ENCODE measurements at places on chromosomes 16 and 17. TPM values are rescaled to one million over a fixed set of nuclear protein-coding genes. Genes with fewer than 3 reads are reported as not detected.

GRCh38 chr17:42683407-42684034 lies 1.2 kb downstream of the CNTNAP1 start:
- peak; percentile 86 for DNase-seq

DNA sequence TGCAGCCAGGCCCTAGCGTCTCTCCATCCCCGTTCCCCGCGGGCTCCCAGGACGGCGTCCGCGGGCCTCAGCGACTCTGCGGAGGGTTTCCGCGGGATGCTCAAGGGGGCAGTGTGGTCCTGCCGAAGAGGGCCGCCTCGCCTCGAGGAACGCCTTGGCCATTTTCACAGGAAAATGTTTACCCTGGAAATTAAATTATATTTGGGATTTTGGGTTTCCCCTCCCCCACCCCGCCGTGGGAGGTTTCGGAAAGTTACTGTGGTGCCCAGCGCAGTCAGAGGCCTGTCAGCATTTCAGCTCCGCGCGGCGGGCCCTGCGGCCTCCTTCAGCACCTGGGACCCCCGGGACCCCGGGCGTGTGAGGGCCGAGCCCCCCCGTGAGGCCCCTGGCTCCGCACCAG lies 94.5 kb downstream of the PCTP start:
- peak; percentile 54 for DNase-seq

GRCh38 chr17:859061-859823 lies 77.1 kb downstream of the MRM3 start:
- peak; percentile 67 for DNase-seq

GRCh38 chr17:3043737-3044365 lies 19.6 kb downstream of the OR1D5 start:
- no peak for DNase-seq

- no peak for DNase-seq
These were observed 16.3 kb downstream of the NACA2 start for GRCh38 chr17:61574542-61575351.

GRCh38 chr17:7475764-7476422 lies 3.5 kb downstream of the ZBTB4 start:
- DNase-seq: peak; percentile 70

- no peak for DNase-seq
These were observed 8.3 kb upstream of the CDH3 start for GRCh38 chr16:68636818-68637217.

- DNase-seq: no peak
These were observed 201.2 kb upstream of the NOG start for GRCh38 chr17:56392321-56392720.

GRCh38 chr17:16980813-16981731 lies 9.2 kb upstream of the TNFRSF13B start:
- no peak for DNase-seq

DNA sequence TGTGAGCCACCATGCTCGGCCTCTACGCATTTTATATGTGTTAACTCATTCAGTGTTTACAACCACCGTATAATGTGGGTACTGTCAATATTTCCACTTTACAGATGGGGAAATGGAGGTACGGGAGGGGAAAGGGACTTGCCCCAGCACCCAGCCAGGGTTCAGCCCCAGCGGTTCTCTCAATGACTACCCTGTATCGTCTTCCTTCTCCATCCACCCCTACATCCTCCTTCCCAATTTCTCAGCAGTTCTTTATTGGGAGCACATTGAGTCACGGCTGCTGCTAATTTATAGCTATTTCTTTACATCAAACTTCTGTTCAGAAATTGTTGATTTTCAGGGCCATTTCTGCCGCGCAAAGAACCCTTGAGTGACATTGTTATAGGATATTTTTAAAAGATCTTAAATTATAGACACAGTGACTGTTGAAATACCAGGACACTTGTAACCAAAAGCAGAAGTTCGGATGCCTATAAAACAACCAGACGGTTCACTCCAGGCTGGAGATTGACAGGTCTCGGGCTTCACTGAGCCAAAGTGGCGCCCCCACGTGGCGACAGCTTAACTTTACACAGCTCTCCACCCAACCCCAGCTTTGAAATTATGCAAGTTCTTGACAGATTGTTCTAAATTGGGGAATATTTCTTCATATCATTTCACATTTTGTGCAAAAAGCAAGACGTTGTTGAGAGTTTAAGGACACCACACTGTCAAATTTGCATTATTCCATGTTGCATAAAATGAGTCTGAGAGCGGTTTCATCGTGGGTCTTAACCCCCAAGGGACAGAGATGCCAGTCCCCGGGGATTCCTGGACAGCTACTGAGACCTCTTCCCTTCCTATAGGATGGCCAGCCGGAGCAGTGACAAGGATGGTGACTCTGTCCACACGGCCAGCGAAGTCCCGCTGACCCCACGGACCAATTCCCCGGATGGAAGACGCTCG lies 11.8 kb downstream of the SYT17 start:
- peak; percentile 70 for DNase-seq

- no peak for DNase-seq
These were observed 443.2 kb downstream of the XYLT1 start for GRCh38 chr16:17027488-17028129.

- no peak for DNase-seq
These were observed 14.6 kb upstream of the CLEC10A start for GRCh38 chr17:7094652-7095019.

DNA sequence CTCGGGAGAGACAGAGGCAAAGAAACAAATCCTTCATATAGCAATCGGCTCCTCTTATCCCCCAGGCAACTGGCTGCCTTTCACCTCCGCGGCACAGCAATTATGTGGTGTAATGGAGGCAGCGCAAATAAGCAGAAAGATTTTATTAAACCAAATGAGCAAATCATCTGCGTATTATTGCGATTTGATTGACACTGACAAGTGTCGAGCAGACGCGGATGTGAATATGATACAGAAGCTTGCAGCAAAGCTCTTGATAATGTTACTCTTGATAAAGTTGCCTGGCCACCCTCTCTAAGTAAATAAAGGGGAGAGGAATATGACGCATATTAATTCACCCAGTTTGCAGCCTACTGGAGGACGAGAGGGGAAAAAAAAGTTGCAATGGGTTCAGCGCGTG lies 26.5 kb upstream of the AKTIP start:
- no peak for DNase-seq

DNA sequence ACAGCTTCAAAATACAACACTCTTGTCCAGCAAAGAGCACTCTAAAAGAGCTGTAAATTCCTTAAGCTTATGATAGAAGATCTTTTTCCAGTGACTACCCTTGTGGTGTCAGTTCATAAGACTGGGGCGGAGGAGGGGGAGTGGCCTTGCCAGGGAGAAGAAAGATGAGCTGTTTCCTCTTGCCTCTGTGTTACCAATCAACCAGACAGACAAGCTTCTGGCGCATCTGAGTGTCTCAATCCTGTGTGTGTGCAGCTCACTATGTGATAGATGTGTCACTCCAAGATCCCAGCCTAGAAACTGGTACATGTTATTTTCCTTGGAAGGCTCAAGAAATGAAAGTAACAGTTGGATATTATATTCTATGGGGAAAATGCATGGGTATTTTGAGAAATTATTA lies 167.4 kb upstream of the CACNG3 start:
- no peak for DNase-seq

DNA sequence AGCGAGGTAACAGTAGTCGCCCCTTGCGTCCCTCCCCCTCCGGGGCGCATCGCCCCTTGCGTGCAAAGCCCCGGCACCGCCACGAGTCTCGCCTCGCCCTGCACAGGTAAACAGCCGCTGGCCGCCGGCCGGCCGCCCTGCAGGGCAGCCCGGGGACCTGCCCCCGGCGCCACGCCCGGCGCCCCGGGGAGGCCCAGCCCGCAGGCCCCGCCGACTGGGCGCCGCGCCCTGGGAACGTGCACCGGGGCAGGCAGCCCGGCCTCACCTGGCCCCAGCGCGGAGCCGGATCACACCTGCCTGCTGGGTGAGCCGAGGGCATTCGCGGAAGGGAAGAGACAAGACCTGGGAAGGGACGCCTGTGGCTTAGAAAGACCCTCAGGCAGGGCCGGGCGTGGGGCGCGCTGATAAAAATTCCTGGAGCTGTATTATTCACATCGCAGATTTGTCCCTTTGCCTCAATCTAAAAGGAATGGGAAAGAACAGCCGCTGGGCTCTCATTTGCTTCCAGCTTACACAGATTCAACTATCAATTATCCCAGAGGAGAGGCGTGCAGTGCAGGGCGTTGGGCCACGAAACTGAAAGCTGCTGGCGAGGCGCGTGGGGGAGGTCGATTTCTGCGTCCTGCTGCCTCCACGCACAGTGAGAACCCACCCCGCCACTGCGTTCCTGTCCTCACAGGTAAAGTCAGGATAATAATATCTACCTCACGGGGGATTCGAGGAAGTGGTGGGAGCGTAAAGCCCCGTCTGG lies 451.9 kb downstream of the SLC39A11 start:
- no peak for DNase-seq

GRCh38 chr16:9527976-9528375 lies 436.5 kb downstream of the HAPSTR1 start:
- no peak for DNase-seq

- DNase-seq: no peak
These were observed 159.9 kb downstream of the LGALS9B start for GRCh38 chr17:20307326-20307910.

DNA sequence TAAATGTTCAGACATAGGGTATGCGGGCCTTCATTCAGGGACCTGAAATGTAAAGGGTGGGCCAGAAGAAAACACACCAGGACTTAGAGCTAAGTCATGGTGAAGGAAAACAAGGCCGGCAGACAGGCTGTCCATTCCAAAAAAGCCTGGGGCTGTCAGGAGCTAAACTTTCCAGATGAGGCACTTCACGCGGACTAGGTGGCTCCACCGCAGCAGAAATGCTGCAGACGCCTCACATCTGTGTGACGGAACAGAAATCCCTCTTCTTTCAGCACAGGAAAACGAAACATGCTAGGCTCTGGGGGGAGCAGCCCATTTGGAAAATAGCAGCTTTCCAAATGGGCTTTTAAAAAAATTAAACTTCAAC lies 88.7 kb downstream of the HS3ST3A1 start:
- DNase-seq: no peak

DNA sequence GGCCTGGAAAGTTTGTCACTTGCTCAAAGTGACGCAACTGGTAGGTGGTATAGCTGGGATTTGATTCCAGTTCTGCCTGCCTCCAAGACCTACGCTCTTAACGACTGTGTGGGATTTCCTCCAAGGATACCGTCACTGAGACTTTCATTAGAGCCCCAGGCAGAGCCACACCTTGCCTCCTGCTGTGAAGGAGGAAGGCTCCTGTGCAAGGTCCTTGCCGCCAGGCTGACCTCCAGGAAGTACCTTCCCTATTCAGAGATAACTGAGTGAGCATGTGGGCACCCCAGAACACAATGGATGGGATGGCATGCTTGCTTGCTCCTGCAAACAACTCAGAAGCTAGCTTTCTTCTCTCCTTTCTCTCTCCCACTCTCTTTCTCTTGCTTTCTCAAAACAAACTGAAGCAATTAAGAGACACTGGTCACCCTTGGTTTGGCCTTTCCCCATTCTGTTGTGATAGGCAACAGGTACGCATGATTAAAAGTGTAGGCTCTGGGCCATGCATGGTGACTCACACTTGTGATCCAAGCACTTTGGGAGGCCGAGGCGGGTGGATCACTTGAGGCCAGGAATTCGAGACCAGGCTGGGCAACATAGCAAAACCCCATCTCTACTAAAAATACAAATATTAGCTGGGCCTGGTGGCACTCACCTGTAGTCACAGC lies 30.7 kb downstream of the CACNG3 start:
- DNase-seq: no peak

DNA sequence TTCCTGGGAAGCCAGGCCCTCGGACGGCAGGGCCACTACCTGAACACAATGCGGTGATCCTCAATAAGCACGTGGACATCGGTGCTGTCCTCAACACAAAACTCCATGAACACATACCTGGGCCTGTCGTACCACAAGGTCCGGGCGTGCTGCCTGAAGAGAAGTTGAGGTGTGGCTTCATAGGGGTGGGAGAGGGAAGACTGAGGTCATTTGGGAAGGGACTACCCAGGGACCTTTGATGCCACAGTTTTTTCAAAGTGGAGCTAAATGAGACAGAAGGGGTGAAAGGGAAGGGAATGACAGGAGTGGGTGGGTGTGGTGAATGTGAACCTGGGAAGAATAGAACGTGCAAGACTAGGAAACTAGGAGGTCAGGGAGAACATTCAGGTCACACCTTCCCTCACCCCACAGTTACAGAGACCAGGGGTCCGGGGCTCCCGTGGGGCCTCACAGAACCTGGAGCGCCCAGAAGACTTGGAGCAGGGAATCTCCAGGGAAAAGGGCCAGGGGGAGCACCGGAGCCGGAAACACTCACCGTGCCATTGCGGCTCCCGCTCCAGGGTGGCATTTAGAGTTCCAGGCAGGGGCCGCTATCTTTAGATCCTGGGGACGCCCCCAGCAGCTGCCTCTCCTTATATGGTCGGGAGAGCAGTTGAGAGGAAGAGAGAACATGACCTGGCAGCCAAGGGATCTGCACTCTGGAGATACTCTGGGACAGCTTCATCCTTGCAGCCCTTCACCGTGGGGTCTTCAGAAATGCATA lies at the start of gene PTGES3L:
PTGES3L (minus strand) TSS at position 570 of the 763 bp plus-strand sequence; CDS start at position 543, 27 bp downstream.
- DNase-seq: peak; percentile 71

- peak; percentile 82 for DNase-seq
These were observed 120.2 kb downstream of the METRNL start for GRCh38 chr17:83199500-83200201.

The SLFN14 gene
- not detected for total RNA-seq

The CCL4 gene
- 0.42 TPM for total RNA-seq

The SLC35G6 gene
- not detected for total RNA-seq

The NACA2 gene
- total RNA-seq: not detected

The C1QBP gene
- total RNA-seq: 91.0 TPM

The SLC16A11 gene
- total RNA-seq: 3.3 TPM

The GID4 gene
- total RNA-seq: 16.2 TPM

The ZDHHC1 gene
- total RNA-seq: 6.4 TPM

The UNC13D gene
- total RNA-seq: 12.6 TPM

The TBC1D3G gene
- total RNA-seq: not detected

The GDE1 gene
- 104 TPM for total RNA-seq

The CDYL2 gene
- total RNA-seq: 3.4 TPM

The CORO6 gene
- 108 TPM for total RNA-seq
